ENCODE measurements at places on chromosomes 1 and 21.
A peak's percentile ranks its signal among the peaks of the same experiment; 100 is the strongest.

DNA sequence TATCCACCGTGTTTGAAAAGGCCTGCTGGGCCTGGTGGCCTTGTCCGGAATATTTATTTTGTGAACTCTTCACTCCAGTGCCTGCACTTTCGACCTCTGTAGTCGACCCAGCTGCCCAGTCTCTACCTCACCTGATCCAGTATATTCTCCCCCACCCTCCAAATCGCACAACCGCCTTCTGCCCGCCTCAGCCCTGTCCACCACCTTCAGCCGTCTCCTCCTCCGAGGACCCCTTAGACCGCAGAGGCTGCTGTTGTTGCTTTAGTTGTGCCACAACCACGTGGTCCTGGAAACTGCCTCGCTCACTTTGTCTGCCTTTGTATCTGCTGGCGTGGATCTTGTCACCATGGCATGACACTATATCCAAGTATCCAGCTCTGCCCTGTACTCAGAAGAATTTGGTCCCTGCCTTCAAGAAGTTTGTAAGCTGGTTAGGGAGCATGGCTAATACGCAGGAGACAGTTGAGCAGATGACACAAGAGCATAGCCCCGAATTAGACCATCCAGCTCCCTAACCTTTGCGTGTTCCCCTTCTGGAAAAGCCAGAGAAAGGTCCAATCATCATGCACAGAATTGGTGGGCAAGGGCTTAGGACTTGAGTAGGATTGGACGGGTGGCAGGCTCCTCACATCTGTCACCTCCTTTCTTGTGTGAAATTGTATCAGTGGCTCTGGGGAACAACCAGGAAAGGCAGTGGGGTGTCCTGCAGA is 1.5 kb downstream of the PHGDH start:
- DNase-seq = peak; percentile 44

DNA sequence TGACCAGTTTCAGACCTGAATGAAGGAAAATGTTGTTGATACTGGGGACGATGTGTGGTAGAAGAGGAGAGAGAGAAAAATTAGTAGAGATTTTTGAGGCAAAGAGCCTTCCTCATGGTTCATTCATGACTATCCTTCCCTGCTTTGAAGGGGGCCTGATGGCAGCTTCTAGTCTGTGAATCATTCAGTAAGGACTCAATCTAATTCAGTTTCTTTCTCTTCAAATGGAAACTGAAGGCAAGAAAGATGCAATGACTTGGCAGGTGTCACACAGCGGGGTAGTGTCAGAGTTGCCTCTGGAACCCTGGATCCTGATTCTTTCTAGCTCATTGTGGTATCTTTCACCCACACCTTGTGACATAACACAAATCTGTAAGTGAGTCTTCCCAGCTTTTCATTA is 14.9 kb upstream of the CD5L start:
- DNase-seq = no peak

GRCh38 chr21:45562965-45563364 is 20.7 kb upstream of the SLC19A1 start:
- DNase-seq = no peak

DNA sequence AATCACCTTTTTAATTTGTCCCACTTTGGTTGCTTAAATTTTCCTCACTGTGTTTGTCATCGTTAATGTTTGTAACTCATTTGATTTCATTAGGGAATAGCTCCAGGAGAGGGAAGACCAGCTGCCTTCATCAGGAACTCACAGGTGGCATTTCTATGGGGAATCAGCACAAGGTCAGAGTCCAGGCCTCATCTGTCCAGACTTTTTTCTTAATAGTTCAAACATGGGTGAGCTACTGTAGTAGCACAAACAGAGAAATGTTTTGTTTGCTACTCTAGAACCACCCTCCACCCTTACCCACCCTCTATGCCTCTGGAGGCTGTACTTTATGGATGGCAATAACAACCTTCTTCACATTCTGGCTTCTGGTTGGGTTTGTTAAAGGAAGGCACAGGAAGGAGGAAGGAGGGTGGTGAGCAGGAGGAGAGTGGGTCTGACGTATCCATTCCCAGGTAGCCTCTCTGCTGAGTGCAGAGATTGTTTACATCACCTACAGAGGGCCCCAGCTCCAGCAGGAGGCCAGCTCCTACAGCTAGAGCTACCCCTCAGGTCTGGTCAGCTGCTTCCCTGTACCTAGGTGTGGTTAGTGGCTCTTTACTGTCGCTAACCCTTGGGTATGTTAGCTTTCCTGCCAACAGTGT is 8.1 kb upstream of the TEDDM1 start:
- DNase-seq = no peak

GRCh38 chr1:46134660-46135331 is 2.4 kb upstream of the PIK3R3 start:
- no peak for DNase-seq

- no peak for DNase-seq
Observed at GRCh38 chr1:44256762-44257554, 43.7 kb downstream of the DMAP1 start.

- DNase-seq = no peak
Observed at GRCh38 chr1:28249866-28250295, 9.4 kb upstream of the SESN2 start.

- DNase-seq = no peak
Observed at GRCh38 chr1:230758709-230759368, 11.7 kb downstream of the CAPN9 start.

- no peak for DNase-seq
Observed at GRCh38 chr1:85884372-85885035, 176.3 kb upstream of the ZNHIT6 start.

GRCh38 chr1:43366179-43366578 is 1.6 kb downstream of the ELOVL1 start:
- DNase-seq = no peak

DNA sequence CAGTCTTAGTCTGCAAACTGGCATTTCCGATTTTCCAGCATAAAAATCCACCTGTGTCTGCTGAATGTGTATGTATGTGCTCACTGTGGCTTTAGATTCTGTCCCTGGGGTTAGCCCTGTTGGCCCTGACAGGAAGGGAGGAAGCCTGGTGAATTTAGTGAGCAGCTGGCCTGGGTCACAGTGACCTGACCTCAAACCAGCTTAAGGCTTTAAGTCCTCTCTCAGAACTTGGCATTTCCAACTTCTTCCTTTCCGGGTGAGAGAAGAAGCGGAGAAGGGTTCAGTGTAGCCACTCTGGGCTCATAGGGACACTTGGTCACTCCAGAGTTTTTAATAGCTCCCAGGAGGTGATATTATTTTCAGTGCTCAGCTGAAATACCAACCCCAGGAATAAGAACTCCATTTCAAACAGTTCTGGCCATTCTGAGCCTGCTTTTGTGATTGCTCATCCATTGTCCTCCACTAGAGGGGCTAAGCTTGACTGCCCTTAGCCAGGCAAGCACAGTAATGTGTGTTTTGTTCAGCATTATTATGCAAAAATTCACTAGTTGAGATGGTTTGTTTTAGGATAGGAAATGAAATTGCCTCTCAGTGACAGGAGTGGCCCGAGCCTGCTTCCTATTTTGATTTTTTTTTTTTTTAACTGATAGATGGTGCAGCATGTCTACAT is 2.5 kb upstream of the OLFML3 start:
- no peak for DNase-seq

DNA sequence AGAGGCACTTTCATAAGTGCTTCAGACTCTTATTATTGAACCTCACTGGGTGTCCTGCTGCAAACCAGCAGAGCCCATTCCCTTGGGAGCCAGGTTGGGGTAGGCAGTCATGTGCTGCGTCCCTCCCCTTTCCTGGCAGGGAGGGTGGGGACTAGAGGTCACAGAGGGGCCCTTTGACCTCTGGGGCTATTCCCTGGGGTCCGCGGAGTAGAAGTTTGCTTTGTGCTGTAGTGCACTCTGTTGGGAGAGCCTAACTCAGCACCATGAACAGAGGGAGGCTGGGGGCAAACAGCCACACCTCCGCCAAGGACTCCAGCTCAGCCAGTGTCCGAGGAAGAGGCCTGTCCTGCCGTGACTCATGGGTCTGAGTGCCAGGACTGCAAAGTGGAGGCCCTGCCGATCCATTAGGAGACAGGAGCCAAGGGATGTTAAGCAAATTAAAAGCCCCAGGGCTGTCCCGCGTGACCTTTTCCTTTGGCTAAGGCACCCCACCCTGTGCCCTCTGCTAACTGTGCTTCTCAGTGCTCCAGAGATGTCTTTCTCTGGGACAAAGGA is 3.0 kb upstream of the IGSF21 start:
- no peak for DNase-seq

DNA sequence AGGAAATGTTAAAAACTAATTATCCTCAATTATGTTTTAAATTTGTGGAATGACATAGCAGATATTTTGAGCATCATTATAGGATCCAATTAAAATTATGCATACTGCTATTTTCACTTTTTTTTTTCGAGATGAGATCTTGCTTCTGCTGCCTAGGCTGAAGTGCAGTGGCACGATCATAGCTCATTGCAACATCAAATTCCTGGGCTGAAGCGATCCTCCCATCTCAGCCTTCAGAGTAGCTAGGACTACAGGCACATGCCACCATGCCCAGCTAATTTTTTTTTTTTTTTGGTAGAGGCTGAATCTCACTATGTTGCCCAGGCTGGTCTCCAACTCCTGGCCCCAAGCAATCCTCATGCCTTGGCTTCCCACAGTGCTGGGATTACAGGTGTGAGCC is 11.3 kb upstream of the SLC1A7 start:
- DNase-seq = no peak

GRCh38 chr1:50959303-50959912 is 659 bp downstream of the FAF1 start:
- DNase-seq = no peak

DNA sequence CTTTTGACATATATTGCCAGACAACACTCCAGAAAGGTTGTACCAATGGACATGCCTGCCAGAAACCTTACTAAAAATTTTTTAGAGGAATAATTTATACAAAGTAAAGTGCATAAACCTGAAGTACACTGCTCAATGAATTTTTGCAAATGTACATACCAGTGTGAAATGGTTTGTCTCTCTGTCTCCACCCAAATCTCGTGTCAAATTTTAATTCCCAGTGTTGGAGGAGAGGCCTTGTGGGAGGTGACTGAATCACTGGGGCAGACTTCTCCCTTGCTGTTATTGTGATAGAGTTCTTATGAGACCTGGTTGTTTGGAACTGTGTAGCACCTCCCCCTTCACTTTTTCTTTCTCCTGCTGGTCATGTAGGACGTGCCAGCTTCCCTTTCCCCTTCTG is 168.8 kb downstream of the RWDD3 start:
- DNase-seq = no peak

- DNase-seq = no peak
Observed at GRCh38 chr1:45895406-45895805, 92.0 kb downstream of the MAST2 start.

DNA sequence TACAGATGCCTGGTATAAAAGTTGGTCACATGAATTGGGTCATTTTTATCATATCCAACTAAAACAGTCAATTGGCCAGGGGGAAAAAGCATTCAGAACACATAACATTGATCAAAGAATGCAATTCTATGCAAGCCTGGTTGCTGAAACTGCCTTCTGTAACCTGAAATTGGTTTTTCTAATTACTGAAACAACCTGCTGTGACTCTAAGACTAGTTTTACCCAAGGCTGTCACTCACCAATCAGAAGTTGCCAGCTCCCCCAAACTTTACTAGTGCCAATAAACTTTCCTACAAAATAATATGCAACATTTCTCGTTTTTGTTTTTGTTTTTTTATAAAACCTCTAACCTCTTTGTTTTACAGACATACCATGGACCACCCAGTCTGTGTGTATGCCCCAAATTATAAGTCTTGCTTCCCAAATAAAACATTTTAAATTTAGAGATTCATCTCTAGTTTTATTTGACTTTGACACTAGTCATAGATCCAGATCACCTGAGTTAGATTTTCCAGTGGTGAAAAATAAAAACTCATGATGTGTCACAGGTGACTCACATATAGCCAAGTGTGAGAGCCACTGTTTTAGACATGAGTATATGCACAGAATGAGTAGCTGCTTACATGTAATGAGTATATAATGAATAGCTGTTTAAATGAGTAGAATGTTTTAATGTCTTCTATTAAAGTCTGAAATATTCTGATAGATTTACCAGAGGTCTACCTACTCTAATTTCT is 64.2 kb upstream of the CR2 start:
- DNase-seq = no peak

Measured in BE2C (cell line).